Stimulated activated CD8-positive, alpha-beta memory T cell treated with anti-CD3 and anti-CD28 coated beads, Interleukin-7, amount 100 ng/mL, for 48 hours (primary cell): ENCODE measurements at places on chromosomes 6 and 20.
A peak's percentile ranks its signal among the peaks of the same experiment; 100 is the strongest.

GRCh38 chr6:11852061-11852651, 73.6 kb upstream of the ADTRP start:
- no peak for DNase-seq

DNA sequence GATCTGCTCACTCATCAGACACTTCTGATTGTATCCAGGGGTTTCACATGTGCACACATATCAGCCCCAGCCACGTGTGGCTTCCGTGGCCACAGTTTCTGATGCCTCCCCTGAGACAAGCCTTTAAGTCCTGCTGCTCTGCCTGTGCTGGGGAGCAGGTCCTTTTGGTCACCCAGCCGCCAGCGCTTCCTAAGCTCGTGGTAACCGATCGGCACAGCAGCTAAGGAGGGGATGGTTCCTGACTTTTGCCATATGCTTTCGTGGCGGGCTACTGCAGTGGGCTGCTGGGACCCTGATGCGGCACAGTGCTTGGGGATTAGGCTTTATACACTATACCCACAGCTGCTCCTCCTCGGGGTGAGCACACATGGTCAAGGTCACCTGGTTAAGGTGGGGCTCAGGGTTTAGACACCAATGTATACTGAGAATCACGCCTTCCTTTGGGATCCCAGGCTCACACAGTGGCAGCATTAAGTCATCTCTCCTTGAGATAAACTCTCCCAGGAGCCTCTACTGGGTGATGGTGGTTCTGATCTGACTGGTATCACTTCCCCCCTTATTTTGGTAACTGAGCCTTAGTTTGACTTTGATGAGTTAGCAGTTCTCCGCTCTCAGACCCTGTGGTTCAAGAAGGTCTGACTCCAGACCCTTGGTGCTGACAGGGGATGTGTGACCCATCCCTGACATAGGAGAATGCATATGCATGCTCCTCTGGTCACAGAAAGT, 85.9 kb upstream of the KCNG1 start:
- no peak for DNase-seq

DNA sequence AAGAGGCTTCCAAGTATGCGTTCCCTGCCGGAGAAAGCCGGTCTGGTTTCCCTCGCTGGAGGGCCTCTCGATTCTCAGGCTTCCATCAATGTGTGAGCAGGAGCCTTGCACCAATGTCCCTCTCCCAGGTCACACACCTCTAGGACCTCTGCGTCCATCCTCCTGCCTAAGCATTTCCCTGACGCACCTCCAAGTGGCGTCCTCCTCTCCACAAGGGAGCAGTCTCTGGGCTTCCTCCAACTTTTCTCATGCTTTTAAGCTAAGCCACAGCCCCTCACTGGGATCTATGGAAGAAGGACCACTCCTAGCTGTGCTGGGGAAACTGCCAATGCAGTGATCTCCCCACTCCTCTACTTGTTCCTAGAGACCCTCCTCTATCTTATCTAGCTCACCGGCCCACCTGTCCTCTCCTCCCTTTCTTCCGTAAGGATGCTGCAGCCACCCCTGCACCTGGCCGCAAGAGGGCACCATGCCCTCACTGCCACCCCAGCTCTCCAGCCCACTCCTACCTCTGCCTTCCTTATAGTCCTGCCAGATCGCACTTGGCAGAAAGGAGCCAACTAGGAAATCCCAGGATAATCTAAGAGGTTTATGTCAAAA, 258.7 kb downstream of the LRFN2 start:
- no peak for DNase-seq

GRCh38 chr6:12348530-12349511, 58.7 kb downstream of the EDN1 start:
- no peak for DNase-seq

DNA sequence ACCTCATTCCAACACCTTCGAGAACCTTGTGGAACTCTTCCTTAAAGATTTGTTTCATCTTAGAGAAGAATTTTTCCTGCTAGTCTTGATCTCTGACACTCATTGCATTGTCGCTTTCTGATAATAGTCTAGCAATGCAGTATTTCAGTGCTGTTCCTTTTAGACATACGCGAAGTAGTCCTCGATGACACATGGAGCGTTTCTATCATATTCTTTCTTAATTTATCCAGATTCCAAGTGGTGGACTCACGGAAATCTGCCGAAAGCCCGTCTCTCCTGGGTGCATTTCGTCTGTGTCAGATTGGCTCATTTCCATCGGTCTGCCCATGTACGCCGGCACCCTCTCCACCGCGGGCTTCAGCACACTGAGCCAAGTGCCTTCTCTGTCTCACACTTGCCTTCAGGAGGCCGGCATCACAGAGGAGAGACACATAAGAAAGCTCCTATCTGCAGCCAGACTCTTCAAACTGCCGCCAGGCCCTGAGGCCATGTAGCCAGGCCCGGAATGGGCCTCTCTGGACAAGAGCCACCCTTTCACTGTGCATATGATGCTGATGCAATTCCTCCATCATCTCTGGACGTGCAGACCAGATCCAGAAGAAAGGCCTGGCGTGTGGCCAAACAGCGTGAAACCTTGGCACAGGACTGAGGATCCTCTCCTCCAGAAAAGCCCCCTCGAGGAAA, 198.6 kb upstream of the UST start:
- no peak for DNase-seq

- no peak for DNase-seq
Measured at GRCh38 chr20:44355498-44356352, at the start of gene HNF4A. Gene HNF4A, plus strand, starts transcription at chr20:44355699. Its CDS starts 106 bp downstream, at chr20:44355805.

GRCh38 chr6:69542494-69542893, 254.3 kb downstream of the LMBRD1 start:
- DNase-seq: no peak

- DNase-seq: peak; percentile 66
Measured at GRCh38 chr20:51531141-51531710, 11.3 kb downstream of the NFATC2 start.

DNA sequence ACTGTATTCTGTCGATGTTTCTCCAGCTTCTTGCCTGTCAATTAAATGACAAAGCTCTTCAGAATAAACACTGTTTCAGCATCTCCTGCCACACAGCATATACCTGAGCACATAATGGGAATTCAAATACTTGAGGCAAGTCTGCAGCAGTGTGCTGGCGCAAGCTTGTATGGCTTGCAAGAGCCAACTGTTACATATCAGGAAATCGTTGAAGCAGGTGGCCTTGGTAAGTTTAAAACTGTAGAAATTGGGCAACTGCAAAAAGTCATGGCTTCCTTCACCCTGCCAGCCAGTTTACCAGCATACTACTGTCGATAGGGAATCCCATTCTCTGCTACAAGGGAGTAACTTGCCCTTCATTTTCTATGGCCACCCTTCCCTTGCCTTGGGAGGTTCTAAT, 23.0 kb downstream of the CPNE1 start:
- DNase-seq: no peak

DNA sequence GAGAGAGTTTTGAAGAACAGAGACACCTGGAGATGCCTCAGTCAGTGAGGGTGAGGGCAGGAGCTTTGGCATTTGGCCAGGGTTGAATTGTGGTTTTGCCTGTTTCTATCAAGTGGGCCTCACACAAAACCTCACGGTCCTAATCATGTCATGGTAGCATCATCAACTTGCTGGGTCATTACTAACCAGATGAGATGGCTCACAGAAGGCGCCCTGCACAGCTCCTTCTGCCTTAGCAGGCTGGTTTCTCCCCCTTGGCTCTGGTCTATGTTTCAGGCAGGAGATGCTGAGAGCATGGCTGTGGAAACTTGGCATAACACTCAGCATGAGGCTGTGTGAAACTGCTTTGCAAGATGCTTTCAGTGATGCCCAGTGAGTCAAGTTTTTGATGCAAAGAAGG, 99.3 kb downstream of the LRRC1 start:
- peak; percentile 34 for DNase-seq

GRCh38 chr20:53296025-53296424, 297.6 kb downstream of the ZNF217 start:
- DNase-seq: no peak

GRCh38 chr6:136411453-136412354, 122.1 kb upstream of the BCLAF1 start:
- DNase-seq: no peak

GRCh38 chr20:40457404-40457803, 231.6 kb downstream of the MAFB start:
- DNase-seq: no peak

GRCh38 chr20:50561379-50562078, 51.3 kb downstream of the PTPN1 start:
- peak; percentile 39 for DNase-seq

GRCh38 chr20:12084482-12084881, 166.8 kb downstream of the BTBD3 start:
- DNase-seq: no peak

DNA sequence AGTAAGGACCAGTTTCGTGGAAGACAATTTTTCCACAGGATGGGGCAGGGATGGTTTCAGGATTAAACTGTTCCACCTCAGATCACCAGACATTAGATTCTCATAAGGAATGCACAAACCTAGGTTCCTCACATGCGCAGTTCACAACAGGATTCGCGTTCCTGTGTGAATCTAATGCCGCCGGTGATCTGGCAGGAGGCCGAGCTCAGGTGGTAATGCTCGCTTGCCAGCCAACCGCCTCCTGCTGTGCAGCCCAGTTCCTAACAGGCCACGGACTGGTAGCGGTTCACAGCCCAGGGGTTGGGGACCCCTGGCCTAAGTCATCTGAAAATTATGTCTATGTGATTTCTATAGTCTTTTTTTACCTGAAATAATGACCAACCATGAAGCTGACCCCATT, 217.5 kb downstream of the TMEM200A start:
- DNase-seq: no peak

DNA sequence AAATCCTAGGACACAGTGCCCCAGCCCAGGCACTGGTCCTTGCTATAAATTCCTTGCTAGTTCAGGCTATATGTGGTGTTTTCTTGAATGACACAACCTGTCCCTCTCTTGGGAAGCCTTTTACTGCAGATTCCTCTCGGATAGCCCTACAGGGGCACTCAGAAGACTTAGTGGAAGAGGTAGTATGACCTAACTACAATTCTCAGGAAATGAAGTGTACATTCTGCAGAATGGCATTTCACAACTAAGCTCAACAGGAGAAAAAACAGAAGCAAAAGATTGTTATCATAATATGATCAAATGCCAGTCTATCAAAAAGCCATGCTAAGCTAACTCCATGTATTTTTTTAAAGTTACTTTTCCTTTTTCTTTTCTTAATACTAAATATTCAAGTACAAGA, 66.3 kb upstream of the FBXL4 start:
- no peak for DNase-seq

- no peak for DNase-seq
Measured at GRCh38 chr6:55886185-55886836, 10.9 kb upstream of the BMP5 start.

GRCh38 chr6:35085359-35086281, 55.5 kb downstream of the TCP11 start:
- no peak for DNase-seq

DNA sequence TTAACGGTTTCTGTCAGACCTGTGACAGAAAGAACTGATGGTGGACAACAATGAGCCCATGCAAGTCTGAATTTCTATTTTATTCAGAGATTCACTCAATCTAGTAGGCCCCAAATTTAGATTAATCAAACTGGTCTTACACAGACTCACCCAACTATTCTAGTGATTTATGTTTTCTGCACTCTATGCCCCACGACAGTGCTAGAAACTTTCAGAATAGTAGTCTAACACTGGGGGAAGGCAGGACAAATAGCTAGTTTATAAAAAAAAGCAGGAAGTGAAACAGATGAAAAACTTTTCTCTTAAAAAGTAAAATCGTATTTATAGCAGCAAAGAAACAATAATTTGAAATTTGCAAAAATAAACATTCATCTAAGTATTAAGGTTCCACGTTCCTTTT, 5.0 kb downstream of the TCP11 start:
- no peak for DNase-seq
